Muscle of leg (tissue), 16 donors: ENCODE measurements at places on chromosomes 11 and 22. TPM values are rescaled to one million over a fixed set of nuclear protein-coding genes. Genes with fewer than 3 reads are reported as not detected.

The SPDYC gene
- not detected for total RNA-seq

The CSNK1E gene
- 68.8 TPM for total RNA-seq

The DDIAS gene
- 3.0 TPM for total RNA-seq

The C11orf65 gene
- total RNA-seq: 0.66 TPM

The MAJIN gene
- total RNA-seq: not detected

The LIN7C gene
- 14.2 TPM for total RNA-seq

The PACSIN2 gene
- total RNA-seq: 23.1 TPM

The BTBD18 gene
- total RNA-seq: not detected

The WBP2NL gene
- 1.0 TPM for total RNA-seq

The SLC22A8 gene
- total RNA-seq: not detected

The C11orf86 gene
- not detected for total RNA-seq

The CRYAB gene
- total RNA-seq: 226 TPM

The SUSD2 gene
- total RNA-seq: 0.40 TPM

The CRYBA4 gene
- not detected for total RNA-seq

The OR51B2 gene
- total RNA-seq: 0.09 TPM

The KRTAP5-7 gene
- not detected for total RNA-seq

The RIMBP3B gene
- 0.18 TPM for total RNA-seq

The FOLR3 gene
- not detected for total RNA-seq

The FADS3 gene
- 32.0 TPM for total RNA-seq

The LYVE1 gene
- 52.2 TPM for total RNA-seq

The KRTAP5-9 gene
- total RNA-seq: not detected

The MYO18B gene
- 80.6 TPM for total RNA-seq

The DEFB108B gene
- not detected for total RNA-seq

The OR4S1 gene
- total RNA-seq: not detected

The MS4A3 gene
- 0.49 TPM for total RNA-seq

The NXPE1 gene
- total RNA-seq: not detected

The ALDH3B1 gene
- 5.4 TPM for total RNA-seq

The C11orf91 gene
- not detected for total RNA-seq

The PRR33 gene
- 2.0 TPM for total RNA-seq

The AQP11 gene
- total RNA-seq: 0.75 TPM

The TRIM51 gene
- not detected for total RNA-seq

The RAB38 gene
- total RNA-seq: 3.5 TPM

The MMP1 gene
- total RNA-seq: 0.04 TPM

The HBG2 gene
- 9,238 TPM for total RNA-seq

The CBLIF gene
- total RNA-seq: not detected

The GLB1L2 gene
- 0.31 TPM for total RNA-seq

The PCSK7 gene
- 19.2 TPM for total RNA-seq

The SHISAL1 gene
- total RNA-seq: 13.1 TPM

The ALG9 gene
- total RNA-seq: 25.7 TPM

The CNTN5 gene
- 6.2 TPM for total RNA-seq

The TSGA10IP gene
- 0.09 TPM for total RNA-seq

The PKDREJ gene
- total RNA-seq: 0.04 TPM

The LSP1 gene
- 43.4 TPM for total RNA-seq

The RFPL1 gene
- total RNA-seq: not detected

The OR4D9 gene
- not detected for total RNA-seq
